NCI-H526 (cell line): ENCODE measurements at places on chromosomes 6 and 20.

DNA sequence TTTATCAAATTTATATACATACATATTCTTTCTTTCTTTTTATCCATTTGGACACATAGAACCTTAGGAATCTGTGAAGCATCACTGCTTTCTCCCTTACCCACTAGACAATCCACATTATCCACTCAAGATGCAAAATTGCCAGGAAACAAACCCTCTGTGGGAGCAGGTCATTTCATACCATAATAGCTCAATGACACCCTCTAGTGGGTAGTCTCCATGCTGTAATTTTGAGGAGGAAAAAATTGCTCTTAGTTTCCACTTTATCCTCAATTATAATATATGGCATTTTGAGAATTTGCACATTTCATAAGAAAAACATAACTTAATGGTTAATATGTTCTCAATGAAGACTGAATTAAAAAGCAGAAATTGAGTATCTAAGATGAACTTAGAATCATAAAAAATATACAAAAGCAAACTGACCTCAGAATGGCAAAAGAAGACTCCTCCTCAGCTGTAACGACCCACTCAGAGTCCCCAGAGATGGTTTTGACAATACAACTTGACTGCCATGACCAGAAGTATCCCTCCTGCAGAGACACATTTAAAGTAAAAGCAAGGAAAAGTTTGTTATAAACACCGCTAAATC, 164.1 kb downstream of the FRK start:
- DNase-seq: peak; percentile 25

DNA sequence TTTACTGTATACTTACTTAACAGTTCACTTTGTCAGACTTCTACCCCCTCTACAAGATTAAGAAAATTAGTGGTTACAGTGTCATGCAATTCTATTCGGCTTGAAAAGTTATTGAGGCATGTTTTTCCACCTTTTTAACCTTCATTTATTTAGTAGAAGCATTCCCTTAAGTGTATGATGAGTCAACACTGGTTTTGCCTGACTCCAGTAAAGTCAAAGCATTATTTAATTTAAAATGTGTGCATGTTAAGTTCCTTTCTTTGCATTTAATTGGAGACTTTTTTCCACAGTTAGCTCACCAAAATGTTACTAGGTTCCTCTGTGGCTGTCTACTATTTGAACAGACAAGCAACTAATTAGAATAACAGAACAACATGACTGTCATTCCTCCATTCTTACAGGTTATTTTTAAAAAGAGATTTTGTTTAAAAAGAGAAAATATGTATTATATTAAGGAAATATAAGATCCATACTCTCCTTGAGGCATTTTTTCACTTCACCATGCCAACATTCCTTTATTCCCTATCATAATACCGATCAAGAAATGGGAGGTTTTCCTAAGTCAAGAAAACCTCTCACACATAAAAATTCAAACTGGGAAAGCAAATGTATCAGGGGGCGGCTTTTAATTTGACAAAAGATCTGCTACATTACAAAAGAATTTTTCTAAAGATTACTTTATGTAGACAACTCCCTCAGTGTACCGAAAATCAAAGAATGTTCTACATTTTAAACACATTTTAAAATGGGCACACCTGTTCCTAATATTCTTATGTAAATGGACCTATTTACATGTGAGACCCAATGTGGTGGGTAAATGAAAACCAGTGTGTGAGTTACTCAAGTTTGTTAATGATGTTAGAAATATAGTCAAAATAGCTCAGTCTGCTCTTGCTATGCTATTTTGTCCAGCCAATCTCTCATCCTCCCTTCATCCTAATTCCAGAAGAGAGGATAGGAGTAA, 361.2 kb downstream of the UTRN start:
- no peak for DNase-seq

DNA sequence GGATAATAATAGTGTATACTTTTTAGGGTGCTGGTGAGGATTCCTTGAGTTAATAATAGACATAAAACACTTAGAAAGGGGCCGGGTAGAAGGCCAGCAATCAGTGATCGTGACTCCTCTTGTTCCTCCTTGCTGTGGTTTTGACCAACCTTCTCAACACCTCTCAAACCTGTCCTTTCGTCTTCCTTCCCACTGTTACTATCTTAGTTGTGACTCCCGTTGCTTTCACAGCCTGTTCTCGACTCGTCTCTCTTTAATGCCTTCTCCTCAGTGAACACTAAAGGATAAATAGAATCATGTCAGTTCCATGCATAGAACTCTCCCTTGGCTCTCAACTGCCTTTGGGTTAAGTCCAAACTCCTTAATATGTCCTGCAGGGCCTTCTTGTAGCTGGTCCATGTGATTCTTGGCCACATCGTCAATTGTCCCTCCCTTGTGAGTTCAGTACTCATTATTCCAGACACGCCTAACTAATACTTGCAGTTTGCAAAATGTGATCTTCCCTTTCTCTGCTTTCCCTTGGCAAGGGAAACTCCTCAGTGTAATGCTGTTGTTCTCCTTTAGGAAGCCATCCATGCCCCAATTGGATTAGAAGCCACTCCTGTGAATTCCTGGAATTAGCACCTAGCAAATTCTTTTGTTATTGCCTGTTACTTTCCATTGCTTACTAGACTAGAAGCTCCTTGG, 164.9 kb downstream of the UTRN start:
- no peak for DNase-seq

DNA sequence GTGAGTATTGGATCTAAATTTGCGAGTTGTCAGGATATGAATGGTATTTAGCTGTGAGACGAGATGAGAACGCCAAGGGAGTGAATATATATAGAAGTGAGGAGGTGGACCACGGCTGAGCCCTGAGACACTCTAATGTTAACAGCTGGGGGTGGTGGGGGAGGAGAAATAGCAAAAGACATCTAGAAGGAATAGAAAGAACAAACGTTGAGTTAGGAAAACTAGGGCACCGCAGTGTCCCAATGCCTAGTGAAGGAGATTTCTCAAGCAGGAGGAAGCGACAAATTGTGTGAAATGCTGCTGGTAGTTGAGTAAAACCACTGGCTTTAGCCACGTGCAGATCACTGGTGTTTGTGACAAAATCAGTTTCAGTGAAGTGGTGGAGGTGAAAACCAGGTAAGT, 56.9 kb downstream of the CD164 start:
- no peak for DNase-seq

- DNase-seq: peak; percentile 63
These were observed 29.5 kb downstream of the NAPB start for GRCh38 chr20:23391707-23392310.

DNA sequence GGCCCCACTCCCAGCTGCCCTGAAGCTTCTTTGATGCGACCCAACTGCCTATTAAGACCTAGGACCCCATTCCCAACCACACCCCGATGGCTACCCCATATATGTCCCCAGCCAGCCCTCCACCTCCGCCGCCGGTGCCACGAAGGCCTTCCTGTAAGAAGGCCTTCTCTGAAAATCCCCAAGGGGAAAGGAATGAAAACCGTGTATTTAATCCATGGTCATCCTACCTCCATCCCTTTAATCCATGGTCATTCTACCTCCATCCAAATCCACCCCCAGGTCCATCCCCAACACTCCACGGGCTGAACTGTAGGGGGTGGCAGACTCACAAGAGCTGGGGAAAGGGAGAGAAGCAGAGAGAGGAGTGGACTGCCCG, 545 bp upstream of the VSX1 start:
- no peak for DNase-seq

- peak; percentile 47 for DNase-seq
These were observed 1.4 kb upstream of the INSM1 start for GRCh38 chr20:20366551-20366875.

GRCh38 chr6:88708197-88708744, 255.1 kb downstream of the RNGTT start:
- DNase-seq: no peak

DNA sequence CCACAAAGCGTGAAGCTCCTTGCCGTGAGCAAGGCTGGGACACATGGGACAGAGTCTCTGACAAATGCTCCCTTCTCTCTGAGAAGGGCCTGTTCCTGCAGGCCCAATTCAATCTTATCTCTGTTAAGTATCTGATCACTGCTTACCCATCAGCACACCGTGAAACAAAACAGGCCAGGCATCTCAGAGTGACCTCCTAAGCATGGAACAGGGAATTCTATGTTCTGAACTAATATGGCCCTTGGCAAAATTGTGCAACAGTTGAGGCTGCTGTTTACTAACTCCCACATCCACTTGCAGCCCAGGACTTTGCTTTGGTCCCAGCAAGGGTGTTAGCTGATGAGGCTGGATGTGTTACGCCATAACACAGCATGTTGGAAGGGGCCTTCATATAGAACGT, 79.2 kb downstream of the GCLC start:
- no peak for DNase-seq

GRCh38 chr20:48716086-48716485, 111.7 kb downstream of the PREX1 start:
- peak; percentile 34 for DNase-seq

GRCh38 chr20:34040300-34040995, 46.7 kb downstream of the RALY start:
- no peak for DNase-seq

- DNase-seq: no peak
These were observed 3.9 kb upstream of the CCN5 start for GRCh38 chr20:44711237-44711636.

GRCh38 chr6:35170891-35171290, 29.8 kb upstream of the TCP11 start:
- DNase-seq: no peak

- no peak for DNase-seq
These were observed 19.6 kb downstream of the FARS2 start for GRCh38 chr6:5280920-5281319.

- DNase-seq: no peak
These were observed 293.8 kb downstream of the TAF4 start for GRCh38 chr20:61771805-61772350.

GRCh38 chr20:58514321-58515232, 622 bp downstream of the APCDD1L start:
- DNase-seq: no peak

DNA sequence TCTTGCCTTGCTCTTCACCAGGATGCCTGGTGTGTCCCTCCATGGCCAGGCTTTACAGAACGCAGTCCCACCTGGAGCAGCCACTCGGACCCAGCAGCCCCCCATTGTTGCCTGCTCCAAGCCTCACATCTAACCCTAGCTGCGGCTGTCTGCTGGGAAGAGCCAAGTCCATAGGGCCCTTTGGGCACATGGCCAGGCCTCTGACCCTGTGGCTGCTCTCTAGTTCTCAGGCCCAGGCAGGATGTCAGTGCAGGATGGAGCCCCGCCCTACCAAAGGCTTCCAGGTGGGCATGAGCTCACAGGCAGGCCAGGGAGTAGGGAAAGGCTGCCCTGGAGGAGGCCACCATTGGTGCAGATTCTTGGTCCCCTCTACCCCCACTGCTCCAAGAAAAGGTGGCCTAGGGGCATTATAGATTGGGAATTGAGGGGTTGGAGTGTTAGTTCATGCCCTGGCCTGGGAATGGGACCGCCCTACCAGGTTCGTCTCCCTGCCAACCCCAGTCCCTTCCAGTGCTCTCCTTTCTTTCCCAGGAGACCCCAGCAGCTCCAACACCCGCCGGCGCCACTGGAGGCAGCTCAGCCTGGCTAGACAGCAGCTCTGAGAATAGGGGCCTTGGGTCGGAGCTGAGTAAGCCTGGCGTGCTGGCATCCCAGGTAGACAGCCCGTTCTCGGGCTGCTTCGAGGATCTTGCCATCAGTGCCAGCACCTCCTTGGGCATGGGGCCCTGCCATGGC, 18.7 kb downstream of the MAVS start:
- no peak for DNase-seq

DNA sequence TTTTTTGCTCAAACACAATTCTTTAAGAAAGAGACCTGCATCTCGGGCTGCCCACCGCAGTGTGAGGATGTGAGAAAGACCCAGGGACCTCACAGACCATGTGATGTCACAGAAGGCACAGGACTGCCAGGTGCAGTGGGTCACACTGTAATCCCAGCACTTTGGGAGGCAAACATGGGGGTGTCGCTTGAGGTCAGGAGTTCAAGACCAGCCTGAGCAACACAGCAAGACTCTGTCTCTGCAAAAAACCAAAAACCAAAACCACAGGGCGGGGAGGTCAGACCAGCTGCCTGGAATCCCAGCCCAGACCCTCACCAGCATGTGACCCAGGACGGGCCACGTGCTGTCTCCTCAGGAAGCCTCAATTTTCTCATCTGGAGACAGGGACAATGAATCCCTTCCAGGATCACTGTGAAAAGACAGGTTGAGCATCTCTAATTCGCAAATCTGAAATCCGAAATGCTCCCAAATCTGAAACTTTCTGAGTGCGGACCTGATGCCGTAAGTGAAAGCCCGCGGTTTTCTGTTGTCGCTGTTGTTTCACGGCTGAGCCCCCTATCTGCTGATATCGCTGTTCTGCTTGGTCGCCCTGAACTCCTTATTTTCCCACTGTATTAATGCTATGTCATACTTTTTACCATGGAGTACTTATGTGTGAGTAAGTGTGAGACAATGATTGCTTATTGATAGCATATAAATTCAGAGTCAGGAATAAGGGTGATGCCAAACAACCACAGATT, 159.5 kb upstream of the PTPN1 start:
- no peak for DNase-seq

GRCh38 chr20:39654171-39654570, 692.0 kb downstream of the DHX35 start:
- DNase-seq: no peak

GRCh38 chr6:30841644-30842504, 42.4 kb upstream of the DDR1 start:
- no peak for DNase-seq

- DNase-seq: no peak
These were observed 137.5 kb upstream of the SHLD1 start for GRCh38 chr20:5612581-5613301.

DNA sequence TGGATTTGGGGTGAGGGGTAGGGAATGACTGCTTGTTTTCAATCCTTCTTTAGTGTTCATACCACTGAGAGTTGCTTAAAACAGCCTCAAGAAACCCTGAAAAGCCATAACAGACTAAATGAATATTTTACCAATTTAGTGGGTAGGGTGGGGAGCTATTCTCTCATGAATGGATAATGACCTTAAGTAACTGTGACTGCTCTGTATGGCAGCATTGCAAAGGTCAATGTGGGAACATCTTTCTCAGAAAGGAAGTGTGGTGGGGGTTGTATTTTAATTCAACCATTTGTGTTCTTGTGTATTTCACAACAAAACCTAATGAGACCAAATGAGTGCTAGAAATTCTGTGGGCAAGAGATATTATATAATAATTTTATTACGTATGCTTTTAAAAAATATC, 55.7 kb downstream of the PHACTR2 start:
- no peak for DNase-seq

DNA sequence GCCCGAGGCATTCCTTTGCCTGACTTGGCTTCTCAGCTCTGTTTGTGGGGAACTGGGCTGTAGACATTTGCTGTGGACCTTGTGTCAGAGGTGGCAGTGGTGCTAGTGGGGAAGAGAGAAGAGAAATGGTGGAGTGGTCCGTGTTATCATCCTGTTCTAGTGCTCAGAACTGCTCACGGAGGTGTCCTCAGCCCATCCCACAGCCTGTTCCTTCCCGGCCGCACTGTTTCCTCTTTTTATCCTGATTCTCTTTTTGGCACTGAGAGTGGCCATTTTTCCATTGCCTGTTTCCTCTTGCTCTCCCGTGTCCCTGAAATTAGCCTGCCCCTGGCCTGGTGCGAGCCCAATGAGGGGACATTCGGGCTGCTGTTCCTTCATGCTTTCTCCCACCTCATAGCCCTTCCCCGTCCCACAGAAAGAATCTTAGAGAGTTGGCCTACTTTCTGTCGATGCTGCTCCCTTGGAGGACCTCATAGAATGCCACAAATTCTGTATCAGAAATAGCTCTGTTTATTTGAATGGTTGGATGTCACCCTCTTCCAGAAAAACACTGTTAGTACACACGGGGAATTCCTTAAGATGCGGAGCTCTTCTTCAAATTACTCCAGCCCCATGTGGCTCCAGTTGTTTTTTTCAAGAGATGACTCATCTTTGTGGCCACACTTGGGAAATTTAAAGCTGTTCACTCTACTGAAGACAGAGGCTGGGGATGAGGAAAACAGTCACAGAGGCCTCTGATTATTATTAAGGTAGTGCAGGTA, 26.1 kb downstream of the FARS2 start:
- no peak for DNase-seq
